H1 (cell line): ENCODE measurements at places on chromosomes 1 and 21. TPM values are rescaled to one million over a fixed set of nuclear protein-coding genes. Genes with fewer than 3 reads are reported as not detected.
A peak's percentile ranks its signal among the peaks of the same experiment; 100 is the strongest.

GRCh38 chr1:201265756-201266155, 17.6 kb upstream of the PKP1 start:
- DNase-seq = no peak
- H3K27ac ChIP-seq = no peak overlapping the region
- peaks cover 2% of the 10 kb centered on the region for H3K27me3 ChIP-seq
- H3K36me3 ChIP-seq = no peaks in the 10 kb centered on the region

DNA sequence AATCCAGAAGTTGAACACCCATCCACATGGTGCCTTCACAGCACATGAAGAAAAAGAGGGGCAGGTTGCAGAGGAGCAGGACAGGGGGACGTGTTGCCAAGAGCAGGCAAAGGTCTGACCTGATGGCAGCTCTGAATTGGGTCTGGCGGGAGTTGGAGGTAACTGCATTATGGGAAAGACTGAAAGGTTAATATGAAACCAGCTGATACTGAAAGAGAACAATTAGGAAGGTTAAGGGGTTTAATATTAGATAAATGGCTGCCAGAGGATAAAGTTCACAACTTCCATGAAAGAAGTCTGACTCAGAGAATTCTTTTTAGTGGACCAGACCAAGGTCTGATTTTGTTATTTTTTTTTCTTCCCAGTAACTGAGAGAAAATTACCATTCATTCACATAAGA, 76.1 kb downstream of the CD58 start:
- no peak overlapping the region for H3K4me3 ChIP-seq
- DNase-seq = no peak
- no peaks in the 10 kb centered on the region; the same call in 1 of the 2 replicates for H3K4me1 ChIP-seq
- no peak overlapping the region for H3K27ac ChIP-seq
- H3K27me3 ChIP-seq = no peaks in the 10 kb centered on the region

Gene NUDT4B
- total RNA-seq = not detected in 2 replicates

DNA sequence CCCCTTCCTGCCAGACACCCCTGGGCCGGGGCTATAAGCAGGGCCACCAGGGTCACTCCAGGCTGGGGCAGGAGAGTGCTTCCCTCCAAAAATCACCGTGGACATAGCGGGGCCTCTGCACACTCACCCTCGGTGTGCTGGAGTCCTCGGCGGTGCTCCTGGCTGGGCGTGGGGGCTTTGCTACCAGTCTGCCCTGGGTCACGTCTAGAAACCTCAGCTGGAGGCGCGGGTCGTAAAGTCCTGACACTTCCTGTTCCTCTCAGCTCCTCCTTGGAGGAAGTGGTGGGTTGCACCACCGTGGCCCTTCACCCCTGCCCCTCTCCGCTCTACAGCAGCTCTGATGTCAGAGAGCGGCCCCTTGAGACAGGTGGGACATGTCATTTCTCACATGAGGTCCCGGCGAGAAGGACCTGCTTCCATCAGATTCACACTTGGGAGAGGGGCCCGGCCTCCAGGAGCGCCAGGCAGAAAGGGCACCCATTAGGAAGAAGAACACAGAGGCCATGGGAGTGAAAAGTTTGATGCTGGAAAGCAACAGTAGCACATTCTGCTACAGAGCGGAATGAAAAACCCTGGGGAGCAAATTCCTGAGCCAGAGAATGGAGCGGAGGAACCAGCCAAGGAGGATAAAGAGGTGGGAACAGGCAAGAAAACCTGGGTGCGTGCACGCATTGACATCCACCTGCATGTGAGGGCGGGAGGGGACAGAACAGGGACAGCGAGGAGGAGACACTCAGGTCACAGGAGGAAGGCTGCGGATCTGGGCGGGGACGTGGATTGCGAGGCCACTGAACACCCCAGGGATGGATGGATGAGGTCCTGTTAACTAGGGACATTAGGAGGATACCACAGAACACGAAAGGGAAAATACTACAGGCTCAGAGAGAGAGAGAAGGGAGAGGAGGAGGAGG, at the start of gene ITGB2:
TSS of gene ITGB2 (minus strand) at position 206 of the 911 bp plus-strand sequence. CDS start 10,117 bp downstream, outside the sequence.
- no peak within 1 kb of the TSS for H3K27ac ChIP-seq
- H3K4me1 ChIP-seq = peaks cover 7% of the 10 kb centered on the region
- no peaks in the 10 kb centered on the region for H3K36me3 ChIP-seq
- no peak within 1 kb of the TSS for H3K4me3 ChIP-seq

Gene TMCO4
- total RNA-seq = 3.0 and 3.1 TPM in 2 replicates

DNA sequence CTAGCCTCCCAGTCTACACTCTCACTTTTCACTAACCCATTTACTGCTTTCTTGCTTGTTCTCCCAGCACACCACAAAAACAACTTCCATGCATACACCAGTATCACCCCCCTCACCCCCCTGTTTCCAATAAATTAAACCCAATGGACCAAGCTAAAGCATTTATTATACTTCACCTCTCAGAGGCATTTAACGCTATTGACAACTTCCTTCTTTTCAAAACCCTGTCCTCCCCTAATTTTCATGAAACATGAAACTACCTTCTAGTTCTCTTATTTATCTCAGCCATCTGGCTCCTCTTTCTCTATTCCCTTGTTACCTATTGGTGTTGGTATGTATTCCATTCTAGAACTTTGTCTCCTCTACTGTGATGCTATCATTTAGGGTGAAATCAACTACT, 32.3 kb downstream of the PTPRC start:
- H3K4me3 ChIP-seq = no peak overlapping the region
- no peak for DNase-seq
- 0 out of 2 replicates have a peak, but pooled peaks cover 3% of the 10 kb centered on the region for H3K4me1 ChIP-seq
- no peaks in the 10 kb centered on the region for H3K27me3 ChIP-seq
- H3K36me3 ChIP-seq = no peaks in the 10 kb centered on the region

- no peak overlapping the region for H3K4me3 ChIP-seq
- DNase-seq = no peak
- H3K27me3 ChIP-seq = no peaks in the 10 kb centered on the region
- no peaks in the 10 kb centered on the region; the same call in 1 of the 2 replicates for H3K4me1 ChIP-seq
- H3K27ac ChIP-seq = no peak overlapping the region
Measured at GRCh38 chr1:84756455-84757082, 66.3 kb upstream of the SSX2IP start.

DNA sequence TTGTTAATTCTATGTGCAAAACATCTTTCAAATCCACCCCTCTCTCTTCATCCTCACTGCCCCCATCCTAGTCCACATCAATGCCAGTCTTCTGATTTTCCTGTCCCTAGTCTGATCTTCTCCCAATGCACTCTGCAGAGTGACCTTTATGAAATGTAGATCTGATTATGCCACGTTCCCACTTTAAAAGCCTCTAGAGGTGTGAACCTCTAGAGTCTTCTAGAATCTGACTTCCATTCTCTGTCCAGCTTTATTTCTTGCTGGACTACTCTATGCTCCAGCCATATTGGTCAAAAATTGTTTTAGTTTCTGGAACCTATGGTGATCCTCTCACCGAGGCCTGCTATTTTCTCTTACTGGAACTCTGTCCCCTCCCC, 32.5 kb downstream of the ZNF648 start:
- H3K4me3 ChIP-seq = peak overlapping the region; percentile 77
- H3K4me1 ChIP-seq = peaks cover 4% of the 10 kb centered on the region
- no peak for DNase-seq
- H3K27me3 ChIP-seq = no peaks in the 10 kb centered on the region

DNA sequence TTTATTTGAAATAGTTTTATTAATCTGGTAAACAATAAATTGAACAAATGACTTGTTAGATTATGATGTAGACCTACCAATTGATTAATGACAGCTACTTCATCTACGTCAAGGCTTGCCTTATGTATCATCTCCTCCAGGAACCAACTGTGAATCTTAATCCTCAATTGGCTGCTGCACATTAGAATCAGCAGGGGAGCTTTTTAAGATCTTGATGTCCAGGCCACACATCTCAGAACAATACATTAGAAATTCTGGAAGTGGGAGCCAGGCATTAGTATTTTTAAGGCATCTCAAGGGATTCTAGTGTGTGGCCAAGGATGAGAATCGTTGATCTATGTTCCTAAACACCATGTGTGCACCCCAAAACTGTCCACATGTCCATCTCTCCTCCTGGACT, 52.0 kb upstream of the LYPLAL1 start:
- H3K4me1 ChIP-seq = no peaks in the 10 kb centered on the region
- no peak for DNase-seq
- no peak overlapping the region for H3K27ac ChIP-seq
- no peaks in the 10 kb centered on the region for H3K36me3 ChIP-seq
- no peaks in the 10 kb centered on the region for H3K27me3 ChIP-seq

GRCh38 chr1:204320382-204320804, 39.3 kb downstream of the PLEKHA6 start:
- H3K27me3 ChIP-seq = no peaks in the 10 kb centered on the region
- no peak overlapping the region for H3K4me3 ChIP-seq
- no peak overlapping the region for H3K27ac ChIP-seq
- DNase-seq = no peak
- no peaks in the 10 kb centered on the region for H3K36me3 ChIP-seq

DNA sequence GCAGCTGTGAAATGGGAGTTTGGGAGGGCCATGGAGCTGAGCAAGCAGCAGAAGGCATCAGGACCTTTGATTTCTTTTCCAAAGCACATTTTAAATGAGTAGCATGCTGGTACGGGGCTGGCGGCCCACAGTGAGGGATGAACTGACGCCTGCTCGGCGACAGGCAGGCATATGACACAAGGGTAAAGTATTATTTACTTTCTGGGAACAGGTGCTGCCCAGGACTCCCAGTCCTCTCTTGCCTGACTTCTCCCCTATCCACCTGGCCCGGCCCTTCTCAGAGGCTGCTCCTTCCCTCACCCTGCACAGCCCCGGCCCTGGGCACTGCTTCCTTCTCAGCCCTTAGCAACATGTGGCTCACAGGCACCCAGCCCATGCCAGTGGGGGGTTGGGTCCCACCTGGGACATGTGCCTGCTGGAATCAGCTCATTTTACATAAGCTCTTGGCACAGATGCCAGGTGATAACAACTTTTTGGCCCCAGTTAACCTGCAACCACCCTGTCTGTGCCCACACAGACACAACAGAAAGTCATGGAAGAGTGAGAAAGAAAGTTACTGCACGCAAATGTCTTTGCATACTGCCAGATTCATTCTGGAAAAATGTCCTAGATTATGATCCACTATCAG, 112.3 kb upstream of the GADD45A start:
- H3K27me3 ChIP-seq = no peaks in the 10 kb centered on the region
- DNase-seq = no peak
- H3K27ac ChIP-seq = no peak overlapping the region

- DNase-seq = no peak
- H3K36me3 ChIP-seq = no peaks in the 10 kb centered on the region
- H3K4me3 ChIP-seq = no peak overlapping the region
- H3K4me1 ChIP-seq = no peaks in the 10 kb centered on the region
Measured at GRCh38 chr1:159066108-159066507, 10.5 kb downstream of the AIM2 start.

Gene DYNLT5
- 0.93 and 1.2 TPM in 2 replicates for total RNA-seq

DNA sequence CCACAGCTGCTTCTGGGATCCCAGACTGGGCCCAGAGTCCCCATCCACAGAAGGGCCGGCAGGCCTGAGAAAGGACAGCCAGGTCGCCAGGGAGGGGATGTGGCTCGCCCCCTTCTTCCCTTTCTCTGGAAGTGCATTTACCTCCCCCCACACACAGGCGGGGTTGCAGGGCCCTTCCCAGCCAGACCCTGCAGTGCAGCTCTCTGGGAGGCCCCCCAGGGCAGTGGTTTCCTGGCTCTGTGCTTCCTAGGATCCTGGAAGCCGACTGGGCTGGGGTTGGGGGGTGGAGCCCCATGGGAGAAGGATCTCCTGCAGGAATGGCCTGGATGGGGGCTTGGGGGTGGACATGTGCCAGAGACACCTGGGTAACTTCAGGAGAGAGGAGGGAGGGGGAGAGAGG, 4.2 kb upstream of the COL6A1 start:
- H3K27me3 ChIP-seq = peaks cover 27% of the 10 kb centered on the region
- no peaks in the 10 kb centered on the region for H3K36me3 ChIP-seq
- no peaks in the 10 kb centered on the region for H3K4me1 ChIP-seq
- peak; percentile 81 for DNase-seq

DNA sequence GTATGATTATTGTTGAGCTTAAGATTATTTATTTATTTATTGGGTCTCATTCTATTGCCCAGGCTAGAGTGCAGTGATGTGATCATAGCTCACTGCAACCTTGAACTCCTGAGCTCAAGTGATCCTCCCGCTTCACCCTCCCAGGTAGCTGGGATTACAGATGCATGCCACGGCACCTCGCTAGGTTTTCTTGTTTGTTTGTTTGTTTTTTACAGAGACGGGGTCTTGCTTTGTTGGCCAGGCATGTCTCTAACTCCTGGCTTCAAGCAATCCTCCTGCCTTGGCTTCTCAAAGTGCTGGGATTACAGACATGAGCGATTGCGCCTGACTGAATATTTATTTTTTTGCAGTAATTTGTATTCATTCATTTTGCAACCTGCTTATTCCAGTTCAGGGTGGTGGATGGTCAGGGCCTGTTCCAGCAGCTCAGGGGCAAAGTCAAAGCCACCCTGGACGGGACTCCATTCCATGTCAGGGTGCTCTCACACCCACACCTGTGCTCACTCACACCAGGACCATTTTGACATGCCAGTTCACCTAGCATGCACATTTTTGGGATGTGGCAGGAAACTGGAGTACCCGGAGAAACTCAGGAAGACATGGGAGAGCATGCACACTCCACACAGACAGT, 29.6 kb upstream of the RASAL2 start:
- no peaks in the 10 kb centered on the region for H3K36me3 ChIP-seq
- H3K4me1 ChIP-seq = peaks cover 8% of the 10 kb centered on the region
- H3K27me3 ChIP-seq = no peaks in the 10 kb centered on the region
- H3K4me3 ChIP-seq = no peak overlapping the region

DNA sequence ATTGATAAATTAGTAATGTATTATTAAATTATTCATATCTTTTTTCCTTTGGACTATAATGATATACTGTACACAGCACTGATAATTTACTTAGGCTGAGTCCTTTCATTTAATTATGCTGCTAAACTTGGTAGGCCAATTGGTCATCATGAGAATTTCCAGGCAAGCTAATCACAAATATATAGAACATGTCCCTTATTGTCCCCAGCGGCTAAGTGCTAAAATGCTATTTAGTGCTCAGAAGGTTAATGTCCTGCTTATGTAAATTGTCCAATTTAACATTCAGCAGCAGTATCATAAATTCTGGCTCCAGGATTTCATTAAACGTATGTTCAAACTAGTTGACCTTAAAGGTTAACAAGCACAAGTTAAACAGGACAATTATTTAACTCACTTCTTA, 30.0 kb upstream of the RRP15 start:
- no peak overlapping the region for H3K27ac ChIP-seq
- peaks cover 5% of the 10 kb centered on the region for H3K4me1 ChIP-seq
- H3K27me3 ChIP-seq = no peaks in the 10 kb centered on the region
- no peaks in the 10 kb centered on the region for H3K36me3 ChIP-seq
- no peak overlapping the region for H3K4me3 ChIP-seq

- H3K4me1 ChIP-seq = peaks cover 2% of the 10 kb centered on the region
- H3K36me3 ChIP-seq = no peaks in the 10 kb centered on the region
- H3K27me3 ChIP-seq = no peaks in the 10 kb centered on the region
- no peak overlapping the region for H3K27ac ChIP-seq
- no peak for DNase-seq
Measured at GRCh38 chr1:81921344-81921743, 120.6 kb downstream of the ADGRL2 start.

GRCh38 chr1:26351590-26352337, 2.2 kb downstream of the CRYBG2 start:
- H3K4me3 ChIP-seq = no peak overlapping the region
- H3K27me3 ChIP-seq = no peaks in the 10 kb centered on the region
- no peaks in the 10 kb centered on the region for H3K36me3 ChIP-seq
- DNase-seq = no peak
- H3K27ac ChIP-seq = no peak overlapping the region

Gene LCE1D
- not detected in 2 replicates for total RNA-seq
